ENCODE measurements at places on chromosomes 16 and 17. TPM values are rescaled to one million over a fixed set of nuclear protein-coding genes. Genes with fewer than 3 reads are reported as not detected.
A peak's percentile ranks its signal among the peaks of the same experiment; 100 is the strongest.

The KCTD19 gene
- total RNA-seq: not detected

The PITPNC1 gene
- total RNA-seq: 5.0 TPM

- peak; percentile 67 for DNase-seq
Measured at GRCh38 chr16:88344411-88345030, 38.2 kb upstream of the ZNF469 start.

DNA sequence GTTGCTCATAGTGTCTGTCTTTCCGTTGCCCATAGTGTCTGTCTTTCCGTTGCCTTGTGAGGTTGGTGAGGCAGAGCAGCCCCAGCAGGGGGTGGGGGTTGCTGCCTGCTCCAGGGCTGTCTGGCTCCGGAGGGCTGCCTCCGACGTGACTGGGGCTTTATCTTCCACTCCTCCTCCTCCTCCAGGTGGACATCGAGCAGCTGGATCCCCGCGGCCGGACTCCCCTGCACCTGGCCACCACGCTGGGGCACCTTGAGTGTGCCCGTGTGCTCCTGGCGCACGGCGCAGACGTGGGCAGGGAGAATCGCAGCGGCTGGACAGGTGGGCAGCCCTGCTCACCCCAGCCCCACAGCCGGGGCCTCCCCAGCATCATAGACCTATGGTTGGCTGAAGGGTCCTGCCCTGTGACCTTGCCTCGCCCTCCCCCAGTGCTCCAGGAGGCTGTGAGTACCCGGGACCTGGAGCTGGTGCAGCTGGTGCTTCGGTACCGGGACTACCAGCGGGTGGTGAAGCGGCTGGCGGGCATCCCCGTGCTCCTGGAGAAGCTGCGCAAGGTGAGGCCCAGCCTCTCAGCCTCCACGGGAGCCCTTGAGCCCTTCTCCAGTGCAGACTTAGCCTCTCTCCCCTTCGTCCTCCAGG is 14.7 kb downstream of the ANKRD13B start:
- peak; percentile 70 for DNase-seq

- DNase-seq: peak; percentile 97
Measured at GRCh38 chr17:78357177-78357586, 2.7 kb downstream of the SOCS3 start.

DNA sequence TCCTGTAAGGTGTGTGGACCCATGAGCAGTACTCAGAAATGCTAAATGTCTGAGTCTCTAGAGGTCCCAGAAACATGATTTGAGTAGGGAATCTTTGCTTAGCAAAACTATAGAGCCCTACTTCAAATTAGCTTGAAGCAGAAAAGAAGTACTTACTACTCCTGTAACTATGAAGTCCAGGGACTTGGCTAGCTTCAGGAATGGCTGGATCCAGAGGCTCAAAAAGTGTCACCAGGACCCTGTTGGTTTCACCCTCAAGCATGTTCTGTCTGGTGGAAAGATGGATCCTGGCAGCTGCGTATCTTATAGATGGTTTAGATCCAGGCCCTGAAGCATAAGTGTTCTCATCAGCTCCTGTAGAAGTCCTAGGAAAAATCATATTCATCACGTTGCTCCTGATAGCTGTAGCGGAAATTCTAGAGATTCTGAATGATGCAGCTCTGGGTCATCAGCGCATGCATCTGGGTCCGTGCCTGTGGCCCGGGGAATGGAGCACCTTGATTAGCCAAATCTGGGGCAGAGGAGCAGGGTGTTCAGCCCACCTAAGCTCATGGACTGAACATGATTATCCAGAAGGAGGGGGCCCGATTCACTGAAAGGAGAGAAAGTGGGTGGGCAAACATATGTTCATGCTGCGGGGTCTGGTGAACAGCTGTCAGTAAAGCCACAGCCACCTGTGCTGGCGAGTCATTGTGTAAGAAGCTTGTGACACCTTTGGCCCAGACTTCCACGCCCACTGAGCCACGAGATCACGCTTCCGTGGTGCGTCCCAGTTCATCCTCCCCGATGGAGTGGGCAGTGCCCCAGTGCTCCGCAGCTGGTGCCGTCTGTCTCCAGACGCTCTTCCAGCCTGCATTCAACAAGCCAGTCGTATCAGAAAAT is 260.6 kb downstream of the CPPED1 start:
- no peak for DNase-seq
